ENCODE measurements at places on chromosomes 5 and 9.

- DNase-seq = no peak
Observed at GRCh38 chr9:137829260-137829996, 48.2 kb upstream of the CACNA1B start.

DNA sequence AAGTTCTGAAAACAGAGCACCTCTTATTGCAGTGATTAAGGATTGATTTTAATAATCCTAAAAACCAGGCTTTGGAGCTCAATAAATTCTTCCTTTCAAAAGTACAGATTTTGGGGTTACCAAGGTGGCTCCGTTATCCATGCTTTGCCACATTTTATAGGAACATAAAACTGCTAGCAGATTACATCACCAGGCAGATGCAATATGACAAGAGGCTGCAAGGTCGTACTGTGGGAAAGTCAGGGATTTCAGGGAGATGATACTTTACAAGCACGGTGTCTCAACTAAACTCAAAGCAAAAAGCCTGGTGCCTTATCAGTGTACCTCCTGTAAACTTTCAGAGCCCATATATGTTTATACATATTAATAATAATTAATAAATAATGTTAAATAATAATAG lies 28.6 kb downstream of the ADAMTSL1 start:
- no peak for DNase-seq

GRCh38 chr9:109830545-109830944 lies 50.5 kb downstream of the PALM2AKAP2 start:
- no peak for DNase-seq

- DNase-seq = no peak
Observed at GRCh38 chr5:167029488-167029887, 1262.0 kb upstream of the WWC1 start.

All from KBM-7 (cell line).